ENCODE measurements at places on chromosomes 16 and 17.

DNA sequence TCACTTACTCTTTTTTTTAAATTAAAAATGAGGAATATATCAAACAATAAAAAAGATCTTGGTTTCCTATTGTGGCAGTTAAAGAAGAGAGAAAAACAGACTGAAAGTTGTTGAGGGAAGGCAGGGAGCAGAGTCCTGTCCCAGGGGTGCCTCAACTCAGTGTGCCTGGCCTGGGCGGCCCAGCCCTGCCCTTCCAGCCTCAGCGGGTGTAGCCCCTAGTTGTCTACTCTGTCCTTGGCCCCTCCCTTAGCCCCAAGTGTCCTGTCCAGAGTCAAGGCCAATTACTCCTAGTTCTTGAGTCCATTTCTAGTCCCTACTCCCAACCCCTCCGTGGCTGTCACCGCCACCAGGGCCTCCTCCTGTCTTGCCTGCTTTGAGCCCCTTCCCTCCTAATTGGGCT is 52.5 kb downstream of the SMPD3 start:
- no peak for DNase-seq

- DNase-seq, result no peak
These were observed 4.0 kb downstream of the PRAC1 start for GRCh38 chr17:48718227-48718760.

DNA sequence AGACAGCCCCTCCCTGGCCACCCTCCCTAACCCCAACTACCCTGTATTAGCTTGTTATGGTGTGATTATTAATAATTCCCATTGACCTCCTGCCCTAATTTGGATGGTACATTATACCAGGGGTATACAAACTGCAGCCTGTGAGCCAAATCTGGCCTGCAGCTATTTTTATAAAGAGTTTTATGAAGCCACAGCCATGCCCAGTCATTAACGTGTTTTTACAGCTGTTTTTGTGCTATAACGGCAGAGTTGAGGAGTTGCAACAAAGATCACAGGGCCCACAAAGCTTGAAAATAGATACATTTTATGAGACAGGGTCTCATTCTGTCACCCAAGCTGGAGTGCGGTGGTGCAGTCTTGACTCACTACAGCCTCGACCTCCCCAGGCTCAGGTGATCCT is 6.0 kb downstream of the METTL22 start:
- no peak for DNase-seq

DNA sequence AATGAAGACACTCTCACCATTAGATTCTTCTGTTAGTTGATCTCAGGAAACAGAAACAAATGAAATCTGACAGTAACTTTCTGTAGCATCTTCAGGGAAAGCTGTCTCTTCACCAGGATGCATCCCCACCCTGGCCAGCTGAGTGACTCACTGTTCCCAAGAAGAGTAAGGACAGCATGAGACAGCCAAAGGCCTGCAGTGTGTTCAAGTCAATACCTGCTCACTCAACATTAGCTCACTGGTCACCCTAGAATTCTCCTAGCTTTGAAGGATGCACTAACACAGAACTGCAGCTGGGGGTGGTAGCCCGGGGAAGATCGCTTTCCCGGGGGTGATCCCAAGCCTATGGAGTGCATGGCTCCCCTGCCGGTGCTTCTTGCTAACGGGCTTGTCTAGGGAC is 28.2 kb upstream of the CLEC18B start:
- no peak for DNase-seq

DNA sequence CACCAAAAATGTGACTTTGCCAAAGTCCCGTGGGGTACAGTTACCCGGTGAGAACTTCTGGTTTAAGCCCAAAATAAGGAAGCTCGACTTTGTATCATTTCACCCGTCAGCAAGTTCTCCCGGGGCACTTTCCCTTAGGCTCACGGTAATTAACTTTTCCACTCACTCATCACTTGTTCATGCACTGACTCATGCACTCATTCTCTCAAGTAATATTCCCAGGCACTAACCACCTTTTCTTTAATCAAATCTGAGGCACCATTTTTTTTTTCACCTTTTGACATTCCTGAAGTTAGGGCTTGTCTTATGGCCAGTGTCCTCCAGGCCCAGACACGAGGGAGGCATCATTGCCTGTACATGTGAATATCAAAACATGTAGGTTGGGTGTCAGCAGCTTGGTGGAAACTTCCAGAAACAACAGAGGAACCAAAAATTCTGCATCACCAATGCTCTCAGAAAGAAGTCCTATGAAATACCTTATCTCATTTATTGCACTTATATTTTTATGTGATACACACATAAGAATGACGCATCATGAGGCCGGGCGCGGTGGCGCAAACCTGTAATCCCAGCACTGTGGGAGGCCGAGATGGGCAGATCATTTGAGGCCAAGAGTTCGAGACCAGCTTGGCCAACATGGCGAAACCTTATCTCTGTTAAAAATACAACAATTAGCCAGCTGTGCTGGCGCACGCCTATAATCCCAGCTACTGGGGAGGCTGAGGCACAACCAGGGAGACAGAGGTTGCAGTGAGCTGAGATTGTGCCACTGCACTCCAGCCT is 36.1 kb upstream of the ATP2C2 start:
- DNase-seq, result no peak

DNA sequence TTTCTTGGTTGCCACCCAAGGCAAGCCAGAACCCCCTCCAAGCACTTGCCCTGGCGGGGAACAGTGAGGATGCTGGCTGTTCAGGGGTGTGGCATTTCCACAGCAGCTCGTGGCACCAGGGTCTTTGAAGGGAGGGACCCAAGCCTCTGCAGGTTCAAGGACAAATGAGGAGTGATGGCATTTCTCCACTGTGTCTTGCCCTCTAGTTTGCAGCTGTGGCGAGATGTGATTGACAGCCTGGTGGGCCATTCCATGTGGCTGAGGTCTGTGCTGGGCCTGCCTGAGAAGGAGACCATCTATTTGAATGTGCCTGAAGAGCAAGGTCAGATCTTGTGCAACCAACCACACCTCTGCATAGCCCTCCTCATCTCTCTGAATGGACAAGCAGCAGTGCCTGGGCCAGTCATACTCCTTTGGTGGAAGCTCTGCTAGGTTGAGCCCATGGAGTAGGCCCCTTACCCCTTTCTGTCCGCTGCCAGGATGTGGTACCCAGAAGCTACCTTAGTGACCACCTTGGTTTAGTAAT is 4.5 kb upstream of the EPN3 start:
- DNase-seq, result no peak

DNA sequence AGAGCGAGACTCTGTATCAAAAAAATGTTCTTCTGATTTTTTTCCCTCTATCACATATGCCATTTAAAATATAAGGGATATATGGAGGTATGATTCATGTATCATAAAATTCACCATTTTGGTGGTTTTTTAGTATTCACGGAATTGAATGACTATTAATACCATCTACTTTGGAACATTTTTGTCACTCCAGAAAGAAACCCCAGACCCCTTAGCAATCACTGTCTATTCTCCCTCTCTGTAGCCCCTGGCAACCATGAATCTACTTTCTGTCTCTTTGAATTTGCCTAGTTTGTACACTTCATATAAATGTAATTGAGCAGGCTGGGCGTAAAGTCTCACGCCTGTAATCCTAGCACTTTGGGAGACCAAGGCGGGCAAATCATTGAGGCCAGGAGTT is 75.9 kb downstream of the PRKCA start:
- no peak for DNase-seq

- no peak for DNase-seq
These were observed 295.1 kb upstream of the RBFOX1 start for GRCh38 chr16:7037495-7037894.
